ENCODE measurements at places on chromosomes 2 and 18.

- no peak for DNase-seq
Measured at GRCh38 chr2:182949052-182949451, 82.6 kb upstream of the FRZB start.

DNA sequence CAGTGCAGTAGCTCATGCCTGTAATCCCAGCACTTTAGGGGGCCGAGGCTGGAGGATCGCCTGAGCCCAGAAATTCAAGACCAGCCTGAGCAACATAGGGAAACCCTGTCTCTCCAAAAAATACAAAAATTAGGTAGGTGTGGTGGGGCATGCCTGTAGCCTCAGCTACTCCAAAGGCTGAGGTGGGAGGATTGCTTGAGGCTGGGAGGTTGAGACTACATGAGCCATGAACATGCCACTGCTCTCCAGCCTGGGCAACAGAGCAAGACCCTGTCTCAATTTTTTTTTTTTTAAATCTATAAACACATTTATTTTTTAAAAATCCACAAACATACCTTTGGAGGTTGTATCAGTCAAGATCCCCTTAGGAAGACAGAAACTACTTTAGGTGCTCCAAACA is 326.3 kb downstream of the EPHA4 start:
- DNase-seq = no peak

DNA sequence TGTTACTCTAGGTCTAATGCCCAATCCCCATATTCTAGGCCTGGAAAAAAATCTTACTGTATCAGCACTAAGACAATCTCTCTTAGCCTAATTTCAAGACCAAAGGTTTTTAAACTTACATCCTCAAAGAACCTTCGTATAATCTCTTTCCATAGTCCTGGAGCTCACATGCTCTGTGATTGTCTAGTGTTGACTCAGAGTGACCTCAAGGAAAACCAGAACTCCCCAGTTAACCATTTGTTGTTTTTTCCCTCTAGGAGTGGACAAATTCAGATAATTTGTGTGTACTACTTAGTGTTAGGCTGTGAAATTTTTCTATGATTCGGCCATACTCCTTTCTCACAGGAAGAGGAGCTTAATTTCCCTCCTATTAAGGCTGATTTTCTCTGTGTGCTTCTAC is 536.1 kb downstream of the SLC4A3 start:
- no peak for DNase-seq

DNA sequence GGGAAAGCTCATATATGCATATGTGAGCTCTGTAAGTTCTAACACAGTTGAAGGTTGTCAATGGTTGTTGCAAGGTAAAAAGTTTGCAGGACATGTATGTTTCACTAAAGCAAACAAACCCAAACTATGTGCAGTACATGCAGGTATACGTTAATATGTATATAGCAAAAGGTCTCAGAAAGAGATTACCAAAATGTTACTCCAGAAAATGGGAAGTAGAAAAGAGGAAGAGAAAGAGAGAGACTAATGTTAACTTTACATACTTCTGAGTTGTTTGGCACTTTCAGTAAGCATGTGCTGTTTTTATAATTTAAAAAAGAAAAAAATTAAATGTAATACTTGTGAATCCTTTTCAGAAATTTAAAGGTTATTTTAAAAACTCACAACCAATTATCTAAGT is 32.8 kb upstream of the PEX13 start:
- no peak for DNase-seq

DNA sequence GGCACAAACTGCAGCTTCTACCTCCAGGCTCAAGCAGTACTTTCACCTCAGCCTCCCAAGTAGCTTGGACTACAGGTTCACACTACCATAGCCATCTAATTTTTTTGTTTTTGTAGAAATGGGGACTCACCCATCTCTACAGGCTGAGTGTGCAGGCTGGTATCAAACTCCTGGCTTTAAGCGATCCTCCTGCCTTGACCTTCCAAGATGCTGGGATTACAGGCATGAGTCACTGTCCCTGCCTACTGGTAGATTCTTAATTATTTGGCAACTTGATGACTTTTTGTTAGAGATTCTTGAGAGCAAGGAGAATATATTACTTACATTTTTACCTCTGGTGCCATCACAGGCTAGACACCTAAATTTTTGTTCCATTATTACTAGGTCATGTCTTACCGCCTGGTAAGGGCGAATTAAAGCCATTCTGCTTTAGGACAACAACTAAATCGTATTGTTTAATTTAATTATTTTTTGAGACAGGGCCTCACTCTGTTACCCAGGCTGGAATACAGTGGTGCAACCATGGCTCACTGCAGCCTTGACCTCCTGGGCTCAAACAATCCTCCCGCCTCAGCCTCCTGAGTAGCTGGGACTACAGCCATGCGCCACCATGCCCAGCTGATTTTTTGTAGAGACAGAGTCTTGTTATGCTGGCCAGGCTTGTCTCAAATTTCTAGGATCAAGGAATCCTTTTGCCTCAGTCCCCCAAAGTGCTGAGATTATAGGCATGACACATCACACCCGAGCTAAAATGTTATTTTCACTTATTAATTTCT is 15.7 kb downstream of the DYNC1I2 start:
- peak; percentile 36 for DNase-seq

DNA sequence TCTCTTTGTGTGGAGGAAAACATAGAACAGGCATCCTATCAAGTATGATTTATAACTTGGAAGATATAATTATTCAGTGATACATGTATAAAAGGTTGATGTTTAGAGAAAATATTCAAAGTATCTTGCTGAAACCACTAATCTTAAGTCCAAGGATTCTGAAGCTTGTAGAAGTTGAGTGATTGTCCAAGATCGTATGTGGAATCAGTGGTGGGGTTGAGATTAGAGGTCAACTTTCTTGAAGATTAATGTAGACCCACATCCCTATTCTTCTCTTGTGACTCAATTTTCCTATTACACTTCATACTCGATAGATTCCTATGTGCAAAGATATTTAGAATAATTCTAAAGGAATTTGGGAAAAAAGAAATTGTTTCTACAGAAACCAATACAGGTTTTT is 1565.9 kb upstream of the ACVR2A start:
- DNase-seq = peak; percentile 71
